Left cardiac atrium (tissue), 4 donors: ENCODE measurements at places on chromosomes 16 and 17. TPM values are rescaled to one million over a fixed set of nuclear protein-coding genes. Genes with fewer than 3 reads are reported as not detected.
A peak's percentile ranks its signal among the peaks of the same experiment; 100 is the strongest.

TNFSF12 gene
- 31.0 TPM for total RNA-seq

- DNase-seq, result no peak
Measured at GRCh38 chr17:422196-422930, 69.8 kb upstream of the RPH3AL start.

GRCh38 chr17:79892457-79893241 lies 53.4 kb upstream of the CBX4 start:
- no peak for DNase-seq

- no peak for DNase-seq
Measured at GRCh38 chr17:57515662-57516211, 229.4 kb downstream of the CCDC182 start.

DNA sequence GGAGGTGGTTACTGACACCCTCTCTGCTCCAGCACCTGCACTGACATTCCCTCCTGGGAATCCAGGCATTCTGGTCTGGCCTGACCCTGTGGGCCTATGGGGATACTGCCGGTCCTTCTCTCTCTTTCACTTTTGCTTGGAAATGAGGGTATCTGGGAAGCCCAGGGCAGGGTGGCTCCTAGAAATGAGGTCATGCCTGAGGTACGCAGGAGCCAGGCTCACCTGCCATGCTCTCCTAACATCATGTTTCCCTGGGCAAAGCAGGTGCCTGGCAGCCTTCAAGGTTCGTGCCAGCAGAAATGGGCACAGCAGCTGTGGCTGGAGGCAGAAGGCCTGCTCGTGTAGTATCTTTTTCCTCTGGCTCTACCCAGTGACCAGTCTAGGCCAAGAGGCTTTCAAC lies 3.3 kb downstream of the ITGA3 start:
- DNase-seq, result no peak

DNA sequence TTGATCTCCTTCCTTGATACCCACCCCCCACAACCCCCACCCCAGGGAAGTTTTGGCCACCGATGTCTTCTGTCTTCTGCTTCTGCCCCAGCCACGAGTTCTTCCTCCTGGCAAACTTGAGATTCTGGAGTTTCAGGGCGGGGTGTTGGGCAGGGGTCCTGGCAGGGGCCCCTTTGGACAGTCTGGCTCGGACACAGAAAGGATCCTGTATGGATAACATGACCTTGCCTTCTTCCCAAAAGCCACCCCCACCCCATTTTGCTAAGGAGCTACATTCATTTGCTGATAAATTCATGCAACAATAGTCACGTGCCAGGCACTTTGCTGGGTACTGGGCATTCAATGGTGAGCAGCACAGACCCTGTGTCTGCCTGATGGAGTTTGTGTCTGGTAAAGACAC lies 5.9 kb upstream of the COL1A1 start:
- DNase-seq, result no peak

GRCh38 chr16:4345836-4346781 lies 5.0 kb downstream of the PAM16 start:
- DNase-seq, result no peak

TBC1D3C gene
- total RNA-seq, result not detected

- DNase-seq, result no peak
Measured at GRCh38 chr17:57723427-57724025, 21.6 kb downstream of the CCDC182 start.

EPX gene
- total RNA-seq, result not detected

DNASE1L2 gene
- 0.65 TPM for total RNA-seq

- DNase-seq, result peak; percentile 31
Measured at GRCh38 chr17:75778861-75779249, 5.8 kb upstream of the UNK start.

- DNase-seq, result peak; percentile 97
Measured at GRCh38 chr17:7889166-7889955, 772 bp downstream of the CHD3 start.
